Naive B cell (primary cell): ENCODE measurements at places on chromosomes 2 and 18. TPM values are rescaled to one million over a fixed set of nuclear protein-coding genes. Genes with fewer than 3 reads are reported as not detected.
A peak's percentile ranks its signal among the peaks of the same experiment; 100 is the strongest.

DNA sequence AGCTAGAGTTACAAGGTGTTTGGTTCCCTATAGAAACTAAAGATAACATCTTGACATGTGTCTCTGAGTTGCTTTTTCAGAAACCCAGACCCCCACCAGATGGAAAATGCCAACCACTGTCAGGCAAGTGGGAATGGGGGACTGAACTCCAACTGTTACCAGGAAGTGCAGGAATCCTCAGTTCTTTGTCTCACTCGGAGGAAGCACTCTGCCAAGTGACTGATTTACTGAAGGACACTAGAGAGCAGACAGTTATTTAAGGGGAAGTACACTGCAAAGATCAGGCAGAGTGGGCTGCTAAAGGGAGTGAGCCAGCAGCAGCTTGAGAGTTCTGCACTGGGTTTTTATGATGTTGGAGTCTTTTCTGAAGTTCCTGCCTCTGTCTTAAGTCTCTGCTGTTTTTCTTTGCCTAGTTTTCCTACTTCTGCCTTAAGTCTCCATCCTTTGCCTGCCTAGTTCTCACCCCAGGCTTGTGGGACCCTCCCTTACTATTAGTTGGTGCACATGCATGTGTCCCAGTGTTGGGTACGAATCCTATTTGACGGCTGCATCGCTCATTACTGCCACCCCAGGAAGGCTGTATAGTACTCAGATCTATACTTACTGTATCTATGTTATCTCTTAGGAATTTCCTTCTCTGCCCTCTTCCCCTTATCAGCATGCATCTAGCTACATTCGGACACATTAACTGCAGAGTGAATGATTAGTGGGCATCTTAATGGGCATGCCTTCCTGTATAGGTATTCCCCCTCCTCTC is 97.1 kb downstream of the TEX51 start:
- H3K4me3 ChIP-seq, result no peak overlapping the region
- H3K36me3 ChIP-seq, result no peaks in the 10 kb centered on the region
- H3K27me3 ChIP-seq, result peaks cover 30% of the 10 kb centered on the region
- DNase-seq, result no peak

GRCh38 chr2:17803497-17803896 is 12.8 kb upstream of the MSGN1 start:
- H3K27me3 ChIP-seq, result no peaks in the 10 kb centered on the region
- H3K36me3 ChIP-seq, result no peaks in the 10 kb centered on the region
- H3K27ac ChIP-seq, result peak overlapping the region; percentile 96
- H3K4me3 ChIP-seq, result peak overlapping the region; percentile 35

- peaks cover 48% of the 10 kb centered on the region for H3K27me3 ChIP-seq
- no peaks in the 10 kb centered on the region for H3K4me1 ChIP-seq
- H3K27ac ChIP-seq, result no peak overlapping the region
These were observed 37.8 kb upstream of the OLA1 start for GRCh38 chr2:174286172-174286571.

DNA sequence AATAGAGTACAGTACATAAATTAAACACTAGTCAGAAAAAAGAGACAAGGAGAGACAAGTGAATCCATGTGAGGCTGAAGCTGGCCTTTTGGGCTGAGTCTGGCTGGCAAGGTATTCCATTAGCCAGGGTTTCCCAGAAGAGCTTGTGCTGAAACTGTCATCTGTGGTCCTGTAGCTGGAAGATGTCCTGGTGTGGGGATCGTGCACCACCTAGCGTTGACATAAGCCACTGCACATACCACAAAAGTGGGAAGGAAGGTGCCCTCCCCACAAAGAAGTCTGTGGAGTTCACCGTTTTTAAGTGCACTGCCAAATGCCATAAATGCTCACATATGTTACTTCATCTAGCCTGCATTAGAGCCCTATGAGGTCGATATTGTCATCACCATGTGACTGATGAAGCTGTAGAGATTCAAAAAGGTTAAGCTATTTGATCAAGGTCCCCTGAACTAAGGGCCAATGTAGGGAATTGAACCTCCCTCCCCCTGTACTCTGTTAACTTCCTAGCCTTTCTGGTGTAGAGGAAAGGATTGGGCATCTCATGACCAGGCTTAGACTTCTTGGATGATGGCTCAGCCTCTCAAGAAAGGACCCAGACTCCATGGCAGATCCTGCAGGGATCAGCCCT is 31.9 kb upstream of the GALNT14 start:
- peak; percentile 51 for DNase-seq
- peaks cover 23% of the 10 kb centered on the region for H3K4me1 ChIP-seq
- no peaks in the 10 kb centered on the region for H3K36me3 ChIP-seq
- H3K27ac ChIP-seq, result no peak overlapping the region

DNA sequence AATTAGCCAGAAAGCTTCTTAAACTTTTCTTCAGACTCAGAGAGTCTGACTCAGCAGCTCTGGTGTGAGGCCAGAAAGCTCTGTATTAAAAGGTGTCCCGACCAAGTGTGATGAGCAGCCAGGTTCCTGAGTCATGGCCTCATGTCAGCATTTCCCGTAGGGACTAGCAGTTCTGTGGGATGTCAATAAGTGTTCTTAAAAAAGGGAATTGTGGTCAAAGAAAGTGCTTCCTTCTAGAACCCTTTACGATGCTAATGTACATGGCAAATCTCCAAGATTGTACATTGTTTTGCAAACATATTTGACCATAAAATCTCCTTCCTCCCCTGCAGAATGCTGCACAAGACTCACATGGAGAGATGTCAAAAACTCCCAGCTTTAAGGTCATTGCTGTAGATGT is 80.1 kb downstream of the PLA2R1 start:
- H3K36me3 ChIP-seq, result no peaks in the 10 kb centered on the region
- H3K27ac ChIP-seq, result no peak overlapping the region
- H3K4me3 ChIP-seq, result no peak overlapping the region
- H3K27me3 ChIP-seq, result peaks cover 9% of the 10 kb centered on the region
- DNase-seq, result no peak
- no peaks in the 10 kb centered on the region for H3K4me1 ChIP-seq

DNA sequence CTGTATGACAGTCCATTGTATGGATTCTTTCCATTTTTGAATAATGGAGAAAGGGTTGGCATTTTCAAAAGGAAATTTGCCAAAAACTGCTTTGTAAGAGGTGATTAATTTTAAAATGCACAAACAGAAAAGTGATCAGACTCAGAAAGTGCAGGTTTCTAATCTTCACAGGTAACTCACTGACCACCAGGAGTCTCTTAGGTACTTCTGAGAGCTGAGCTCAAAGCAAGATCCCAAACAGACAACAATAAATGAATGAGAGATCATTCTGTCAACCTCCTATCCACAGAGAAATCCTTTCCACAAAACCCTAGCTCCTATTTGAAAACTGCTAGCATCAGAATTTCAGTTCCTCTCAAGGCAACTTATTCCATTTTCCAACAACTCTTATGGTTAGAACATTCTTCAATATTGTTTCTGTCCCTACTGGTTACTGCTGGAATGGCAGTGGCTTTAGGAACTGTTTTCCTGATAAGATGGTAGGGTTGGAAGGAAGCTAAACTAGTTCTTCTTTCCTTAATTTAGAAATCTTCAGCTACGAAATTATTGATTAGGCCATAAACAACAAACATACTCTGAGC is 20.6 kb upstream of the HAAO start:
- DNase-seq, result no peak
- H3K27ac ChIP-seq, result peak overlapping the region; percentile 65
- H3K4me3 ChIP-seq, result peak overlapping the region; percentile 77
- H3K4me1 ChIP-seq, result peaks cover 17% of the 10 kb centered on the region
- H3K27me3 ChIP-seq, result no peaks in the 10 kb centered on the region

DNA sequence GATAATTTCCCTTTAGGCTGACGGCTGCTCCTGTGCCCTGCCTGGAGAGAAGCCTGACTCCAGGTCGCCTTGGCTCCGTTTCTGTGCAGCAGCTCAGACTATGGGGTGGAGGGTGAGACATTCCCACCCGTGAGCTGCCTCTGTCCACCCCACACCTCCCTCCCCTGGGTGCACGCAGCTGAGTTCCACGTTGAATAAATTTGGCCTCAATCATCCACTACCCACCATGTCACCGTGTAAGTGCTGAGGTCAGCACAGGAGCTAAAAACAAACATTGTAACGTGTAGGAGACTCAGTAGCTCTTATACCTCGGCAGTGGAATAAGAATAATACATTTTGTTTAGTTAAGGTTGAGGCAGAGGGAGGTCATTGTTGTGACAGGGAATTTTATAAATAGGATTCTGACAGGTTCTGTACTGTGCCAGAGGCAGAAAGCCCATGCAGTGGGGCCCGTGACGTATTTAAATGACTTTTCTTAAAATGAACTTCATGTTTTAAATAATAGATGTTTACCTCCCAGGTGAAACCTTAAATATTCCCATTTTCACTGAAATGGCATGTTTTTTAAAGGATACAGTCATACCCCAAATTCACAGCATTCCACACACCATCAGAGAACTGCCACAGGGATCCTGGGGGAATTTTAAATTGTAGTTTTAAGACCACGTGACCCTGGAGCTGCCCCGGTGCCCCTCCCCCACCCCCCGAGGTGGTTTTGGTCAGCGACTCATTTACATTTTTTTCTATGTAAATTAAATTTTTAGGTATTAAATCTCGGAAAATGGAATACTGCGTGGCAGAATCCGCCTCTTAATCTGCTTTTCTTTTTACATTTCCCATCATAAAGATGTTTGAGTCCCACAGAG is 50.2 kb downstream of the NFATC1 start:
- H3K4me1 ChIP-seq, result peaks cover 22% of the 10 kb centered on the region
- H3K4me3 ChIP-seq, result no peak overlapping the region
- peaks cover 8% of the 10 kb centered on the region for H3K36me3 ChIP-seq

- H3K36me3 ChIP-seq, result no peaks in the 10 kb centered on the region
- peak overlapping the region; percentile 77 for H3K4me3 ChIP-seq
- DNase-seq, result peak; percentile 60
- H3K4me1 ChIP-seq, result peaks cover 11% of the 10 kb centered on the region
- peak overlapping the region; percentile 94 for H3K27ac ChIP-seq
- no peaks in the 10 kb centered on the region for H3K27me3 ChIP-seq
These were observed 106.1 kb upstream of the ALKAL2 start for GRCh38 chr2:393711-394696.

- no peaks in the 10 kb centered on the region for H3K36me3 ChIP-seq
- no peaks in the 10 kb centered on the region for H3K4me1 ChIP-seq
- no peak overlapping the region for H3K4me3 ChIP-seq
- no peak for DNase-seq
- peaks cover 41% of the 10 kb centered on the region for H3K27me3 ChIP-seq
- H3K27ac ChIP-seq, result no peak overlapping the region
These were observed 52.1 kb upstream of the CTIF start for GRCh38 chr18:48486754-48487153.

DNA sequence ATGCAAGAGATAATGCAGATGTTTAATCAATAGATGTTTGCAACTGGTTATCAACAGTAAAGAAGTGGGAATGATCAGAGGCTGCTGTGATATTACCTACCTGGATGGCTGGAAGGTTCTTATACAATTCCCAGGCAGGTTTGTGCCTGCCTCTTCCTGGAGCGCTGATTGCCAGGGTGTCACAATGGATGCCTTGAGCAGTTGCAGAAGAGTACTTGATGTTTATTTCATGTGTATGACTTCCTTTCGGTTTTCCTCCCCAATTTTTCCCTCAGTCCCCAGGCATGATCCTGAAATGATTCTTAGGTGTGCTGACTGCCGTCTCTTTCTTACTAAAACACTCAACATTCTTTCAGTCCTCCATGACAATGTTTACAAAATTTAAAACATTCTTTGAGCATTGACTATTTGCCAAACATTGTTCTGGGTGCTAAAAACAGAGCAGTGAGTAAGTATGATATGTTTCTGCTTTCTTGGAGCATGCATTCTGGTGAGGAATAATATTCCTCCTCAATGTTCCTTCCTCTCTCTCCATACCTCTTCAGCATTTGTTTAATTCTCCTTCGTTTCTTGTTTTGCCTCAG is 416.6 kb upstream of the TRIB2 start:
- no peak overlapping the region for H3K27ac ChIP-seq
- H3K4me1 ChIP-seq, result peaks cover 10% of the 10 kb centered on the region
- DNase-seq, result no peak
- H3K27me3 ChIP-seq, result no peaks in the 10 kb centered on the region
- peaks cover 4% of the 10 kb centered on the region for H3K36me3 ChIP-seq

DNA sequence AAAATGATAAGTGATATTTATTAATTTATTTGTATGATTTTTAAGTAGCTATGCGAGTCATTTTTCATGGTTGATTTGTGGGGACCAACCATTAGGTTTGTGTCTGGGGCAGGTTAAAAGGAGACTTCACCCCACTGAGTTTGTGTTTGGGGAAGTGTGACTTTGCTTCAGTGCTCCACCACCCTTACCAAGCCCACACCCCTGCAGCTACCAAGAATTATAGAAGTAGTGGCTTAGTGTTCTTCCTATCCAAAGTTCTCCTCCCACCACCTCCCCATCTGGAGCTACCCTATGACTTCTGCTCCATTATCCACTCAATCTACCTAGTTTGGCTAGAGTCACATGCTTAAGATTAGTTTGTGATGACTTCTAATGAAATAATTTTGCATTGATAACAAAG is 182.1 kb upstream of the ZEB2 start:
- H3K27ac ChIP-seq, result no peak overlapping the region
- peaks cover 44% of the 10 kb centered on the region for H3K4me1 ChIP-seq
- H3K36me3 ChIP-seq, result no peaks in the 10 kb centered on the region
- H3K4me3 ChIP-seq, result peak overlapping the region; percentile 55

DNA sequence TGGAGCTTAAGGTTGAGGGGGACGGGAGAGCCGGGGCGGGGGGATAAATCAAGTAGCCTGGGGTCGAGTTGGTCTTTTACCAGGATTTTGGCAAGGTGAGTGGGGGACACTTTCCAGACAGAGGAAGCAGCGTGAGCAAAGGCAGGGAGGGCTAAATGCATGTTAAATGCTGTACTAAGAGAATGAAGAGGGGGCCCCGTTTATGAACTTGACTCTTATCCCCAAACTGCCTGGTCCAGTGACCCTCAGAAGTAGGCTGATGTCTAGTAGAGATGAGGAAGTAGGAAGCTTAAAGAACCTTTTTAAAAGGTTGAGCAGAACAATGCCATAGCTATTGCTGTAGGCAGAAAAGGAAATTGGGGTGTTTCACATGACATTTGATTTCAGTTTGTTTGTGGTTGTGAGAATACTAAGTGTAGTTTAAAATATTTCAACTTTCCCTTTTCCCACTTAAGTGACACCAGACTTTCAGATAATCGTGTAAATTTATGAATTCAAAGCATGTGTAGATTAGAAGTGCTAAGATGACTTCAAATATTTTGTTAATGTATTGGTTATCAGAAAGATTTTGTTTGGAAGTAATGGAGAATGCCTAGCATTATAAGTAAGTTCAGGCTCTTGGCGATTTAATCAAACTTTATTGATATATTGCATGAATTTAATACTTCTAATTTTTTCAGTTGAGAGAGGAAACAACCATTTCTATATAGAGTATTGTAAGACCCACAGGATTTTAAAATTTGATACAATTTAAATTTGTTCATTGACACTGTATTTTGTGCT is 1.8 kb downstream of the REL start:
- H3K4me1 ChIP-seq, result peaks cover 38% of the 10 kb centered on the region
- peaks cover 9% of the 10 kb centered on the region for H3K36me3 ChIP-seq
- H3K27me3 ChIP-seq, result no peaks in the 10 kb centered on the region
- H3K27ac ChIP-seq, result peak overlapping the region; percentile 99

- H3K36me3 ChIP-seq, result no peaks in the 10 kb centered on the region
- no peaks in the 10 kb centered on the region for H3K27me3 ChIP-seq
These were observed 105.4 kb upstream of the FAM117B start for GRCh38 chr2:202529389-202529788.

- H3K4me1 ChIP-seq, result peaks cover 53% of the 10 kb centered on the region
- peak; percentile 52 for DNase-seq
- H3K36me3 ChIP-seq, result no peaks in the 10 kb centered on the region
- H3K4me3 ChIP-seq, result peak overlapping the region; percentile 96
These were observed 145.6 kb downstream of the TGIF1 start for GRCh38 chr18:3595369-3596273.

C1QL2 gene
- polyA plus RNA-seq, result not detected

DNPEP gene
- 57.2 TPM for polyA plus RNA-seq

CDH7 gene
- not detected for polyA plus RNA-seq

COLEC11 gene
- not detected for polyA plus RNA-seq

GREB1L gene
- polyA plus RNA-seq, result not detected

CDH2 gene
- polyA plus RNA-seq, result not detected

POTEJ gene
- polyA plus RNA-seq, result not detected

FRZB gene
- not detected for polyA plus RNA-seq

SALL3 gene
- polyA plus RNA-seq, result not detected

FAM237A gene
- not detected for polyA plus RNA-seq
